ENCODE measurements at places on chromosomes 13 and 19.
A peak's percentile ranks its signal among the peaks of the same experiment; 100 is the strongest.

- DNase-seq, result no peak
Measured at GRCh38 chr19:14475251-14476073, at the start of gene PTGER1. TSS of gene PTGER1 (minus strand) at chr19:14475354. CDS start at chr19:14474320, 1,034 bp downstream.

- DNase-seq, result no peak
Measured at GRCh38 chr13:81487151-81487550, 1146.2 kb upstream of the SPRY2 start.

DNA sequence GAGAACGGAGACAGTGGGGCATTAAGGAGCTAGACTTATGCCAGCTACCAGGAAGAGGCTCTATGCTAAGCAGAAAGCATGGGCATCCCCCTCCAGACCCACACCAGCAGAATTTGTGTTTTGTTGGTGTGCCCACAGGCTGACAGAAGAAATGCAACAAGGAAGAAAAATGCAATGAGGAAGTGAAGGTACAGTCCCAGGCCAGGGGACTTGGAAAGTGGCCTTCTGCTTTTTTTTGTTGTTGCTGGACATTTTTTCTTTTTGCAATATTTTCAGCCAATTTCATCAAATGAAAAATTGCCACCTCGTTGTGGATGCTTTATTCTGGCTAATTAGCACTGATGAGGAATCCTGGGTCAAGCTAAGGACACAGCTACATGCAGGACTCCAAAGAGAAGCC is 167.7 kb downstream of the TSHZ3 start:
- DNase-seq, result no peak

- no peak for DNase-seq
Measured at GRCh38 chr19:41601771-41602170, 25.1 kb downstream of the CEACAM4 start.

DNA sequence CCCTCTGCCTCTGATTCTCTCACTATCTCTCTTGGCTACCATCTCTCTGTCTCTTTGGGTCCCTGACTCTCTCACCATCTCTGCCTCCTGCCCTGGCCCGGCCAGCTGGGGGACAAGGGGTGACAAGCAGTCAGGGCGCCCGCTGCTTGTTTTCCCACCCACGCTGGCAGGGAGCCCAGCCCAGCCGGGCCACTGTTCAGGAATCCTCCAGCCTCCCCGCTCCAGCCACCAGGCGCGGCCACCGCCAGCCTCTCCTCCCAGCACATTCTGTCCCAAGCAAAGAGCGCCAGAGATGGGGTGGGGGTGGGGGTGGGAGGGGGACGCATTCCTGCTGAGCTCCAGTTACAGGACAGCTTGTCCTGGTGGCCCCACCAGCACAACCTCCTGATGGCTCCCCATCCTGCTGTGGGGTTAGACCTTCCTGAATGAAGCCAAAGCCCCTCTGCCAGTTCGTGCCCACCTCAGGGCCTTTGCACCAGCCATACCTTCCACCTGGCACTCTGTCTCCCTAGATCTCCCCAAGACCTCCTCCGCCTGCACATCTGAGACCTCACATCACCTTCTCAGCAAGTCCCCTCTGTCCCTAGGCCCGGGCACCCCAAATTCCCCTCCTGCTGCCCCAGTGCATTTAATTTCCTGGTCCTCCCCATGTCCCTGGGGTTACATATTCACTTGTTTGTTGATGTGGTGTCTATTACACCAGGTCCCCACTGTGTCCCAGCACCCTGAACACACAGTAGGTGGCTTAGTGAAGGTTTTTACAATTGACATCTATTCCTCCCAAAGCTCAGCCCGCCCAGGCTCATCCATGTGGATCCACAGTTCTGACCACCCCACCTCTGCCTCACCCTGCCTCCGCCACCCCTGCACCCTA is 12.5 kb downstream of the ARRDC2 start:
- no peak for DNase-seq

DNA sequence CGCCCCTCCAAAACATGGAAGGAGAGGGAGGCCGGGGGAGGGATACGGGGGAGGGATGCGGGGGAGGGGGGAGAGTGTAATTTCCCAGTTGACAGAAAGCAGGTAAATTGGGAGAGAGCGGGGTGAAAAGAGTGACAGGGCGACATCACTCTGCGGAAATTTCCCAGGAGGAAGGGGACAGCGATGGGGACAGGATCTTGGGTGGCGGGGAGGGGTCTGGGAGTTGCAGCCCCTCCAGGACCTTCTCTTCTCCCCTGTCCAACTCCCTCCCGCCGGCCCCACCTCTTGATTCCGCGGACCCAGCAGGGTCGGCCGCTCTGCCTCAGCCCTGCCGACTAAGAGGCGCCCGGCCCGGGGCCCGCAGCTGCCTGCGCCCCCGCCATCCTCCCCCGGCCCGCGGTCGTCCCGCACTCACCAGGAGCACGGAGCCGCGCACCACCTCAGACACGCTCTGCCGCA is 108.0 kb upstream of the DOCK9 start:
- DNase-seq, result no peak

GRCh38 chr13:91212231-91212630 is 135.3 kb upstream of the MIR17HG start:
- DNase-seq, result no peak

DNA sequence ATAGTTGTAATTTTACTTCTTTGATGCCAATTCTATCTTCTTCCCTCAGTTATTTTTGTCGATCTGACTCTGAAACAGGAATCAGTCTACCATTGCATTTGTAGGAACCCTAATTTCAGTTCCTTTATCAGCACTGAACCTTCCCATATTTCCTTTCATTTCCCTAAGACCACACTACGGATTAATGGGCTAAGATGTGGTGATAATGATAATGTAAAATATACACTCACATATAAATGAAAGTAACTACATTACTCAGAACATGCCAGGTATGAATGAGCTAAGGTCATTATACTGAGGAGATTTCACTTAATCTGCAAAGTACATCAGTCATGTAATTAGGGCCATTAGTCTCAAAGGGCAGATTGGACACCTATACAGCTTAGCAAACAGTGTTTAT is 60.2 kb upstream of the RFC3 start:
- DNase-seq, result no peak

- no peak for DNase-seq
Measured at GRCh38 chr19:4922530-4923275, 13.4 kb downstream of the UHRF1 start.

DNA sequence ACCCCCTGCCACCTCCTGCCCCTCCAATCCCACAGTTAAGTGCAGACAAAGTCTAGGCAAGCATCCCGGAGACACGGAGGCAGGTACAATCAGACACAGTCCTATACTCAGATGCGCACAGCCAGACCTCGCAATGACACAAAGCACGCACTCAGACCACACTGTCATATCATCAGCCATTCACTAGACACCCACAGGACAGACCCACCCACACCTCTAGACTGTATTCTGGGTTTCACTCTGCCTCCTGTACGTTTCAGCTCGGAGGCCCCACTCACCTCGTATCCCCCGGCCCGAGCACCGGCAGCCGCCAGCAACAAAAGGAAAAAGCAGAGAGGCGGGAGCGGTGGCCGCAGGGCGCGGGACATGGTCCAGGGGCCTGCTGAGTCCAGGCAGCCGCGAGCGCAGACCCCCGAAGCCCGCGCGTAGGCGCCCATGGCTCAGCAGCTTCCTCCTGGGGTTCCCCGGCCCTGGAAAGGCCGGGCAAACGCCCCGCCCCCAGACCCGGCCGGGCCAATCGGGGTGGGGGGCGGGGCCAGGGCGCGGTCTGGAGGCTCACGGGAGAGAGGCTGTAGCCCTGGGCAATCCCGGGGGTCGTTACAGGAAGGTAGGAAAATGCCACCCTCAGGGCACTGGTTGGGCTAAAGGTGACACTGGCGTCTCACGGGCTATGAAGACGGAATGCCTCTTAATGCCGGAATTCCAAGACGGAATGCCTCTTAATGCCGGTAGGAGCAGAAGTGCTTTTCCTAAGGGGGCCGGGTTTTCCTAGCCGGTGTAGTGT is at the start of the genes MAN2B1 and WDR83:
Gene MAN2B1, minus strand, starts transcription at position 478 of the 784 bp plus-strand sequence. Its CDS starts 41 bp downstream, at position 437.
Gene WDR83, plus strand, starts transcription at position 543 of the 784 bp plus-strand sequence. CDS start 2,984 bp downstream, outside the sequence.
- peak; percentile 82 for DNase-seq

DNA sequence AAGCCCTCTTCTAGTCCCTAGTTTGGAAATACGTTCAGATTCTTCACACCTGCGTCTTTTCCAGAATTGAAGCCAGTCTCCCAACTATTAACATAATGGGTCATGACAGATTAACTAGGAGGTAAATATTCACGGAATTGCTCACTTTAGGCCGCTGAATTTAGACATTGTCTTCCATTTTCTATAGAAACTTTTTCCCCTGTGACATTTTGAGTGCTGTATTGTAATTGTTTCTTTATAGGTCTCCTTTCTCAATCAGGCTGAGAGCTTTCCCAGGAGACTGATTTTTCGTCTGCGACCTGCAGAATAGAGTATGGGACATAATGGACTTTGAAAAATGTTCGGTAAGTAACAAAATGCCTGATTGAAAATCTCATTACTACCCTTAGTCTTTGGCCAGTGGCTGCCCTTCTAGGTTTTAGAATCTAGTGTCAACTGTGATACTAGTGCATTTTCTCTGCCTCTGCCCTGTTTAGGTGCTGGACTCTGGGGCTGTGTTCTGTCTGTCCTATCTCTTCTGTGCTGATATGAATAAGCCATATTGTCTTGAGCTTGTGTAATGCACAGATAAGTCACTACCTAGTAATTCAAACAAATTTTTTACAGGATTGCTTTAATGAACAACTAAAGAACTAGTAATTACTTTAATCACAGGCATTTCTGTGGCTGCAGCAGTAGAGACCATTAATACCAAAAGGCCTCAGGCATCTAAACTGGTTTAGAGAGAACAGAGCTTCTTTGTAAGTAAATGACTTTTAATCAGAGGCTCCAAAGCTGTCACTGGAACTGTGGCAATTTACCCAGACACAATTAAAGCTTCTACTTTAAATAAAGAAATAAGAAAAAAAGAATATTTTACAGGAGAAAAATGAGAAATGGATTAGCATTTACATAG is 122.4 kb upstream of the FREM2 start:
- DNase-seq, result no peak

Measured in right forelimb (tissue), 1 donor.